ENCODE measurements at places on chromosomes 7 and 10. TPM values are rescaled to one million over a fixed set of nuclear protein-coding genes. Genes with fewer than 3 reads are reported as not detected.
A peak's percentile ranks its signal among the peaks of the same experiment; 100 is the strongest.

- H3K27me3 ChIP-seq: no peaks in the 10 kb centered on the region
- no peaks in the 10 kb centered on the region for H3K36me3 ChIP-seq
- H3K27ac ChIP-seq: no peak overlapping the region
- DNase-seq: no peak
- H3K4me3 ChIP-seq: no peak overlapping the region
Observed at GRCh38 chr7:42605406-42606192, 306.3 kb downstream of the C7orf25 start.

- no peak for DNase-seq
- H3K27ac ChIP-seq: no peak overlapping the region
- peaks cover 55% of the 10 kb centered on the region for H3K4me1 ChIP-seq
Observed at GRCh38 chr7:39606941-39607340, 16.4 kb upstream of the RALA start.

- DNase-seq: no peak
- no peaks in the 10 kb centered on the region for H3K36me3 ChIP-seq
- H3K4me1 ChIP-seq: no peaks in the 10 kb centered on the region
- no peak overlapping the region for H3K27ac ChIP-seq
Observed at GRCh38 chr7:137836541-137836940, 10.2 kb downstream of the DGKI start.

- H3K36me3 ChIP-seq: no peaks in the 10 kb centered on the region
- no peak for DNase-seq
- no peak overlapping the region for H3K27ac ChIP-seq
- H3K4me1 ChIP-seq: no peaks in the 10 kb centered on the region
Observed at GRCh38 chr10:58642916-58643428, 130.3 kb downstream of the BICC1 start.

DNA sequence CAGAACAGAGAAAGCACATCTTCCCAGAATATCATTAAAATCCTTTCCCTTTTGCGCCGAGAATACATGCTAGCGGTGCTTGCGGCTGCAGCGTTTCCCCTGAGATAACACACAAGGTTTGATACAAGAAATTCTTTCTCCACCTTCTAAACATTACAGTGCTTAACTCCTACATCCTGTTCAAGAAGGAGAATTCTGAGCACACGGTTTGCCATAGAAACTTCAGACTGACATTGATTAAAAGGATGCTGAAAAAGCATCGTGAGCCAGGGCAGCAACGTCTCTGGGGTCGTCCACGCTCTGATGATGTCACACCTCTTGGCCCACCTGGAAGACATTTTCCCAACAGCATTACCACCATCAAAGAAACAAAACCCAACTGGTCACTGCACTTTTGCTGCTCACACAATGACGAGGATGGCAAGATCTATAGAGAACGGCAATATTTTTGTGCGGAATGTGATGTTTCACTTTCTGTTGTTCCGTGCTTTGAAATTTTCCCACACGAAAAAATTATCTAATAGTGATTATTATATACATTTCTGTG is 27.0 kb upstream of the PRSS1 start:
- peaks cover 41% of the 10 kb centered on the region for H3K4me1 ChIP-seq
- H3K36me3 ChIP-seq: peaks cover 5% of the 10 kb centered on the region
- peaks cover 2% of the 10 kb centered on the region for H3K27me3 ChIP-seq
- no peak for DNase-seq

- H3K27me3 ChIP-seq: no peaks in the 10 kb centered on the region
- no peak overlapping the region for H3K4me3 ChIP-seq
- no peaks in the 10 kb centered on the region for H3K4me1 ChIP-seq
Observed at GRCh38 chr10:114151486-114151885, 22.5 kb downstream of the CCDC186 start.

DNA sequence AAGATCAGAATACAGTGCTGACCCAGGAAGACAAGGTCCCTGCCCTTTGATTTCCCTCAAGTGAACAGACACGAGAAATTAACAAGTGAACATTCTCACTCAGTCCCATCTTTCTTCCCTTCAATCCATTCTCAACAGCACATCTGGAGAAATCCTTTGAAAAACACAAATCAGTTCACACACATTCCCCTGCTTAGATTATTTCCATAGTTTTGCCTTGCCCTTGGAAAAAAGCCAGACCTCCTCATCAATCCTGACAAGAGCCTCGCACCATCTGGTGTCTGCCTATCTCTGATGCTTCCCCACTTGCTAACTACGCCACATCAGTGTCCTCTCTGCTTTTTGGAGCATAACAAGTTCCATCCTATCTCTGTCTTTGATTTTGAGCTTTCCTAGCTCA is 94.4 kb upstream of the KIAA1217 start:
- DNase-seq: no peak
- H3K4me1 ChIP-seq: no peaks in the 10 kb centered on the region
- H3K27ac ChIP-seq: no peak overlapping the region
- H3K36me3 ChIP-seq: no peaks in the 10 kb centered on the region
- H3K4me3 ChIP-seq: no peak overlapping the region

DNA sequence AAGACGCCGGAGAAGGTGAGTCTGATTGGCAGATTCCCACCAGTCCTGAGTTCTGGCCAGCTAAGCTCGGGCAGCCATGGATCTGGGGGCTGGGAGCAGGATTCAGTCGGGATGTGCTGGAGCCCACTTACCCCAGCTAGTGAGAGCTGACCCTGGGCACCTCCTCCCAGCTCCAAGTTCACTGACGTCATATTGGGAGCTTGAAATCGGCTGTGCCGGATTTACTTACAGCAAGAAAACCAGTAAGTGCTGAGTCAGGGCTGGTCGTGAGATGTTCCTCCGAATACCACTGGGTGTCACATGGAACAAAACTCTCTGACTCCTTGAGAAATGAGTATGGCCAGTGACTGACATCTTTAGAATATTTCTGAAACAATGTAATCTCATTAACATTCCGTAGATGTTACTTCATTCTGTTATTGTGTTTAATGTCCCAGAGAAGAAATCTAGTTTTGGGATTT is 621.2 kb downstream of the SDK1 start:
- H3K4me3 ChIP-seq: no peak overlapping the region
- no peaks in the 10 kb centered on the region for H3K36me3 ChIP-seq
- no peak overlapping the region for H3K27ac ChIP-seq
- H3K4me1 ChIP-seq: peaks cover 13% of the 10 kb centered on the region

- H3K27ac ChIP-seq: no peak overlapping the region
- no peak overlapping the region for H3K4me3 ChIP-seq
- DNase-seq: no peak
Observed at GRCh38 chr10:123996302-123996701, 97.1 kb downstream of the CHST15 start.

DNA sequence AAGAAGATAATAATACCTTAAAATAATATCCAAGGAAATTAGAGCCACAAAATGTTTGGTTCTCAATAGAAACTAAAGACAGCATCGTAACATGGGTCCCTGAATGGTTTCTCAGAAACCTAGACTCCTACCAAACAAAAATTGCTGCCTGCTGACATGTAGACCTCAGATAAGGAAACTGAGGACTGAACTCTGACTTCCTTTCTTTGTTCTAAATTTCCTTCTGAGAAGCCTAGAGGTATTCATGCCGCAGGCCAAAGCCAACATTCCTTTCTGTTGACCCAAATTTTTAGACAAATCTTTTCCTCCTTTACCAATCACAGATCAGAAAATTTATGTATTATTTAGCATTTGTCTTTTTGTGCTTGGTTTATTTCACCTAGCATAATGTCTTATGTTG is 816.7 kb upstream of the PHF14 start:
- no peaks in the 10 kb centered on the region for H3K4me1 ChIP-seq
- H3K27me3 ChIP-seq: no peaks in the 10 kb centered on the region
- DNase-seq: no peak
- no peak overlapping the region for H3K27ac ChIP-seq

GRCh38 chr7:88933285-88933684 is 137.7 kb upstream of the TEX47 start:
- H3K36me3 ChIP-seq: no peaks in the 10 kb centered on the region
- H3K27me3 ChIP-seq: no peaks in the 10 kb centered on the region
- DNase-seq: no peak
- no peak overlapping the region for H3K27ac ChIP-seq
- H3K4me3 ChIP-seq: no peak overlapping the region

- H3K36me3 ChIP-seq: no peaks in the 10 kb centered on the region
- no peaks in the 10 kb centered on the region for H3K4me1 ChIP-seq
- peaks cover 24% of the 10 kb centered on the region for H3K27me3 ChIP-seq
- DNase-seq: no peak
- H3K27ac ChIP-seq: no peak overlapping the region
Observed at GRCh38 chr10:100886091-100886490, 26.7 kb upstream of the SLF2 start.

- H3K4me1 ChIP-seq: no peaks in the 10 kb centered on the region
- peaks cover 13% of the 10 kb centered on the region for H3K27me3 ChIP-seq
- no peak overlapping the region for H3K4me3 ChIP-seq
- no peak overlapping the region for H3K27ac ChIP-seq
- H3K36me3 ChIP-seq: no peaks in the 10 kb centered on the region
Observed at GRCh38 chr10:97937054-97937453, 87.4 kb downstream of the GOLGA7B start.

GRCh38 chr10:17062493-17062892 is 67.1 kb downstream of the CUBN start:
- H3K4me3 ChIP-seq: no peak overlapping the region
- peaks cover 24% of the 10 kb centered on the region for H3K4me1 ChIP-seq
- no peaks in the 10 kb centered on the region for H3K27me3 ChIP-seq
- no peak for DNase-seq
- no peak overlapping the region for H3K27ac ChIP-seq
- H3K36me3 ChIP-seq: peaks cover under 1% of the 10 kb centered on the region

DNA sequence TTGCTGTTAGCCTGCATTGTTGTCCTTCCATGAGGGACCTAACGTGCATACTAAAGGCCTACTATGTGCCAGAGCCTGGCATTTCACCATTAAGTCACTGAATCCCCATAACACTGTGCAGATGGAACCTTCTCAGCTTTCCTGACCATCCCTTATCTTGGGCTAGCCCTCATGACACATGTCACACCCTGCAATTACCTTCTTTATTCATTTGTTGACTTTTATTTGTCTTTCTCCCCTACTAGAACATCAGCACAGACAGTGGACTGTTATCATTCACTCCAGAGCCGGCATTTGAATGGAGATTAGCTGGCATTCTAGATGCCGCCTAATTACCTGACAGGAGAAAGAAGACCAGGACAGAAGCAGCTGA is 471.1 kb upstream of the GALNT17 start:
- no peaks in the 10 kb centered on the region for H3K27me3 ChIP-seq
- peak overlapping the region; percentile 82 for H3K27ac ChIP-seq
- H3K4me3 ChIP-seq: no peak overlapping the region
- H3K36me3 ChIP-seq: peaks cover 8% of the 10 kb centered on the region
- H3K4me1 ChIP-seq: peaks cover 44% of the 10 kb centered on the region

DNA sequence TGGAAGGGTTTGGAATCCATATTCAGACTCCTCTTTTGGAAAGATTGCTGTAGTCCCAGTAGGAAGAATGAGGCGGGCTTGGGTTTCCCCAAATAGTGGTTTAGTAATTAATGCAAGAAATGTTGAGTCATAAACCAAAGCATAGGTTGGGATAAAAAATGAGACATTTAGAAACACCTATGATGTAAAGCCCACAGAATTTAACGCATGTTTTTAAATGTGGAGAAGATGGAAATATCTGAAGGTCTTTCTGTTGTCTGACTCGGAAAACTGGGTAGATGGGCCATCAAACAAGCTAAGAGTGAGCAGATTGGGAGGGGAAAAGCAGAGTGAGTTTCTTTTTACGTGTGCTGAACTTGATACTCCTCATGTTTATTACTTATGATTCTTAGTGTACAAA is 62.2 kb downstream of the LANCL2 start:
- H3K4me3 ChIP-seq: no peak overlapping the region
- DNase-seq: no peak
- no peak overlapping the region for H3K27ac ChIP-seq
- H3K4me1 ChIP-seq: no peaks in the 10 kb centered on the region
- peaks cover 5% of the 10 kb centered on the region for H3K36me3 ChIP-seq

DNA sequence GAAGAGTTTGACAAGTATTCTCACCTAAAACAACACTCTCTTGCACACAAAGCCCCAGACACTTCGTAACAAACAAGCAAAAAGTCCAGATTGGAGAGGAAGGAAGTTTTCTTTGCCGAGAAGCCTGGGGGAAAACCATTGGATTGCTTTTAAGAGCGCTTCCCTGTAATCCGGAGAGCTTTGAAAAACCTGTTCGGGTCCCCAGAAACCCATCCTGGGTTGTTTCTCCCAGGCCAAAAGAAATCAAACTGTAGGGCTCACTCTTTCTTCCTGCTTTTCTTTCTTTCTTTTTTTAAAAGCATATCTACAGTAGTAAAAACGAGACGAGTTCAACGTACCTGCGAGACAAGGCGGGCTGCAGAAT is 655 bp downstream of the SP8 start:
- DNase-seq: no peak
- H3K36me3 ChIP-seq: peaks cover 20% of the 10 kb centered on the region
- peaks cover 22% of the 10 kb centered on the region for H3K4me1 ChIP-seq

GRCh38 chr7:27967639-27968038 is 213.0 kb downstream of the JAZF1 start:
- H3K4me1 ChIP-seq: peaks cover 19% of the 10 kb centered on the region
- no peak overlapping the region for H3K4me3 ChIP-seq

- H3K4me1 ChIP-seq: peaks cover 1% of the 10 kb centered on the region
- no peaks in the 10 kb centered on the region for H3K36me3 ChIP-seq
- H3K27me3 ChIP-seq: peaks cover 18% of the 10 kb centered on the region
- H3K27ac ChIP-seq: no peak overlapping the region
Observed at GRCh38 chr7:25391295-25391861, 163.1 kb upstream of the NPVF start.

DNA sequence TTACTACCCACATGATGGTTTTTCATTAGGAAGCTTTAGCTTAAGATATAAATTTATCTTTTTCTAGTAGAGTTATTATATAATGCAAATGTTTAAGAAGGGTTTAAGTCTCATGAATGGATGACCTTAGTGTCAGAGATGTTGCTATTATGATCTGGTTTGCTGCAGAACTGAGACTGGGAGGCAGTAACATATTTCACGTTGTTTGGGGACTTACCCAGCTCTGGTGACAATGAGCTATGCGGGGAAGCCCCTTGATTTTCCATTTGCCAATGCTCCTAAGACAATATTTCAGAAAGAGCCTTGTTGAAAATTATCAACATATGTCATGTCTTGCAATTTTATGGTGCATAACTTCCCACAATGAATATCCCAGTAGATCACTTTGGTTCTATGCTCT is 754.6 kb downstream of the REEP3 start:
- H3K36me3 ChIP-seq: no peaks in the 10 kb centered on the region
- DNase-seq: no peak
- H3K27ac ChIP-seq: no peak overlapping the region
- H3K27me3 ChIP-seq: no peaks in the 10 kb centered on the region
- no peaks in the 10 kb centered on the region for H3K4me1 ChIP-seq

POP7 gene
- total RNA-seq: 48.3 TPM

PRKCQ gene
- total RNA-seq: 60.1 TPM

NSMCE4A gene
- 60.5 TPM for total RNA-seq

TDRD1 gene
- total RNA-seq: not detected

LAMB1 gene
- total RNA-seq: not detected

CYP2C19 gene
- not detected for total RNA-seq

SERPINE1 gene
- 0.58 TPM for total RNA-seq

SHLD2 gene
- 36.8 TPM for total RNA-seq

CARD11 gene
- total RNA-seq: 178 TPM

ADRA2A gene
- not detected for total RNA-seq

MBL2 gene
- not detected for total RNA-seq

PRPS1L1 gene
- total RNA-seq: not detected

Data from activated CD8-positive, alpha-beta T cell treated with anti-CD3 and anti-CD28 coated beads, Interleukin-2, amount 10 ng/mL, durations not matched to agents 7 days and 5 days (primary cell).